Activated CD4-positive, alpha-beta T cell treated with anti-CD3 and anti-CD28 coated beads for 24 hours (primary cell): ENCODE measurements at places on chromosomes 2 and 18.

- DNase-seq: no peak
Observed at GRCh38 chr2:65059071-65059470, 2.9 kb downstream of the CEP68 start.

- DNase-seq: no peak
Observed at GRCh38 chr2:32683520-32684086, 55.8 kb downstream of the TTC27 start.

DNA sequence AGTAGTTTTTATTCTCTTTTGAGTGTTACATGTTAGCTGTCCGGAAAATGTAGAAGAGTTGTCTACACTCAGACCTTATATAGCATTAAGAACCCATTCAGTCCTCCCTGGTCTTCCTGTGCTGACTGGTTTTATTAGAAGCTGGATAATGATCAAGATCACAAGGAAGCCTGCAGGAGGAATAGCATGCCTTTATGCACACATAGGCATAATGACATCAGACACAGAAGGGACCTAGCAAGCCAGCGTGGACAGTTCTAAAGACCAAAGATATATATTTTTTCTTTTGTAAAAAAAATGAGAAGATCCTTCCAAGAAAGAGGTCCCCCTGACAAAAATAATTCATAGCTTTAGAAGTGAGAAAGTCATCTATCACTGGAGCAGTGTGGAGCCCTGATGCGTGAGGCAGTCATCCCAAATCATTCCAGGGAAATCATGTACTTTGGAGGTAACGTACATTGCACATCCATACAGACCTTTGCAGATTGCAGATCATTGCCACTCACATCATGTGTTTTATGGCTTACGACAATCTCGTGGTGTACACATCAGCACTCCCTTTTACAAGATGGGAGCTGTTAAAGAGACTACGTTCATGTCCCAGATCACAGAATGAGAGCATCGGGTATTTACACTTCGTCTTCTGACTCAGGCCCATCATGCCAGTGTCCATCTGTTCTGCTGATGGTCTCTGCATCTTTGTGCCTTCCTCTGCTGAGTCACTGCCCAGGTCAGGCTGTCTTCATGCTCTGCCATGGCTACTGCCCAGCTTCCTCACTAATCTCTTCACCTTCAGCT lies 334.0 kb downstream of the SOCS6 start:
- DNase-seq: no peak

- DNase-seq: no peak
Observed at GRCh38 chr18:76885001-76885400, 62.6 kb downstream of the ZNF236 start.

DNA sequence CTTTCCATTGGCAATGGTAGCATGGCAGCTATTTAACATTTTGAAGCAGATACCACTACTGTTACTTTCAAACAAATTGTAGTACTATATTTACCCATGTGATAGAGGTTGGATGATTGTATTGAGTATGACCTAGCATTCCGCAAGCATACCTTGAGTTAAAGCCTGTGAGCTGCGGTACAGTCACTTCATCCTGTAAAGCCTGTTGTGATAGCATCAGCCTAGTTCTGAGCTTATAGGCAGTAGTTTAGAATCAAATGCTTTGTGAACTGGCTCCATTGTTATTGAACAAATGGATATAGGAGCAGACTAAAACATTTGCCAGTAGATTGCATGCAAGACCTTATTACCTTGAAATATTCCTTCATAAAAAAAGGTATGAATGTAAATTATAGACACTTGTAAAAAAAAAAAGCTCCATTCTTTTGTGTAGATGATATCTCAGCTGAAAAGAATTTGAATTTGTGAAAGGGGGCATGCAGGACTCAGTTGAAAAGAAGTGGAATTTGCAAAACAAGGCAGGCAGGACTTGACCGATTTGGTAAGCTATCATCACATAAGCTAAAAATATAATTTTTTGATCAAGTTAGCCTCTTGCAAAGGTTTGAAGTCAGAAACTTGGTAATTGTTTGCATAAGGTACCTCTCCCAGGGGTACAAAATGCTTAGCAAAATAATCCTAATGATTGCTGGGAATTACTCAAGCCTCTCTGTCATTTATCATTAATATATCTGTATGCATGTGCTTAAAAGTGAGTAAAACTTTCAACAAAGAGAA lies 138.5 kb upstream of the ITGA4 start:
- no peak for DNase-seq

GRCh38 chr18:48675352-48675761 lies 136.5 kb downstream of the CTIF start:
- DNase-seq: peak; percentile 75

DNA sequence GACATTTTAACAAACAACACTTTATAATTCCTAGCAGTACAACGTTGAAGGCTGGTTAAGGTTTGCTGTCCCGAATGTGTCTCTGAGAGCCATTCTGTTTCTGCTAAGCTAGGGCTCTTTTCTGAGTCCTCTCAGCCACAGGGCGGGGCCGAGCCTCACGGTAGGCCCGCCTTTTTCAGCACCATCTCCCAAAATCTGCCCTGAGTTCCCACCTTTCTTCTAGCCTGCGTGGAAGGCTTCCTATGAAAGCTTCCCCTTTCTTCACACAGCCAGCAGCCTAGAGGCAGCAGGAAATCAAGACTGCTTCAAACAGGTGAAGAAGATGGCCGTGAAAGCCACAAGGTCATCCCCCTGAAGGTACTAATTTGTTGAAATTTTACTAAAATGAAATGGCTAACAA lies 255.5 kb downstream of the CDH2 start:
- no peak for DNase-seq

DNA sequence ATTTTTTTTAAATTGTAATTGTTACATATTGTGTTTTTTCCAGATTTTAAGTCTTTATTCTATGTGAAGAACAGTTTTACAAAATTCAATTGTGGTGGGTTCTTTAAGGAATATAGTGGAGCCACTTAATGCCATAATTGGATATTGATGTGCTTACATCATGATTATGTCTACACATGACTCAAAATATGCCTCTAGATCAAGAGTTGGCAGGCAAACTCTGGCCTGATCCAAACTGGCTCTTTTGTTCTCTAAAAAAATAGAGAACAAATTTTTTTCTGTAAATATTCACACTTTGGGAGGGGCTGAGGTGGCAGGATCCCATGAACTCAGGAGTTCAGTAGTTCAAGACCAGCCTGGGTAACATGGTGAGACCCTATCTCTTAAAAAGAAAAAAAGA lies 8.3 kb downstream of the EHBP1 start:
- DNase-seq: no peak

- no peak for DNase-seq
Observed at GRCh38 chr18:73879328-73879727, 268.3 kb downstream of the FBXO15 start.

DNA sequence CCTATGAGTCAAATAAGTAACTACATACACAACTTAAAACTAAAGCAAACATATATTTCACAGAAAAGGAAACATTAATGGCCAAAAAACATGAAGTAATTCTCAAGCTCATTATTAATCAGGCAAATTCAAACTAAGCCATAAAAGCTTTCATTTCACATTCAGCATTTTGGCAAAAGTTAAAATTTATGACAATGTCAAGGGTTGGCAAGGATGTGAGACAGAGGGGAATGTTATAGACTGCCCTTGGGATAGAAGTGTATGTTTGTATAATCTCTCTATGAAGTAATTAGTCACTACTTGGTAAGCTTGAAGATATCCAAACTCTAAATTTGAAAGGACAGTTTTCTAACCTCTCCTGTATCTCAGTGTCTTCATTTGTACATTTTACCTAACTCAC lies 539.4 kb downstream of the RIT2 start:
- DNase-seq: no peak

DNA sequence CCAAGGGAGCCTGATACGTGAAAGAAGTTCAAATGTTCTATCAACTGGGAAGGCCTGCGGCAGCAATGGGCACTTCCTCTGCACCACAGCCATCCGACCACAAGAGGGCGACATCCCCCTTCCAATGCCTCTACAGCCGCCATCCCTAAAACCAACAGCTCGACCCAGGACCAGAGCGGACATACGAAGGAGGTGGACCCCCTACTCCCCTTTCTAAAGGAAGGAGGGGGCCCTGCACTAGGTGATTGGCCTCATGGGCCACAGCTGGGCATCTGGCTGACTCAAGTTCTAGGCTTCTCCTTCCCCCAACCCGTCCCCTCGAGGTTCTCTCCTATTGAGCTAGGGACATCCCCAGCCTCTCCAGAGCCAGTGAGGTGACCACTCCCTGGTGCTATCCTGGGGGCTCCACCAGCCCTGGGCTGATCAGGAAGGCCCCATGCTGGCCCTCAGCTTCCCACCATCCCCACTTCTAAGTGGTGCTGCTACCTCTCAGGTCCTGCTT lies 217.2 kb downstream of the TNS1 start:
- peak; percentile 62 for DNase-seq
